Activated T-cell treated with anti-CD3 and anti-CD28 coated beads, Interleukin-2, amount 50 U/mL, for 72 hours (primary cell): ENCODE measurements at places on chromosomes 3 and 15.

DNA sequence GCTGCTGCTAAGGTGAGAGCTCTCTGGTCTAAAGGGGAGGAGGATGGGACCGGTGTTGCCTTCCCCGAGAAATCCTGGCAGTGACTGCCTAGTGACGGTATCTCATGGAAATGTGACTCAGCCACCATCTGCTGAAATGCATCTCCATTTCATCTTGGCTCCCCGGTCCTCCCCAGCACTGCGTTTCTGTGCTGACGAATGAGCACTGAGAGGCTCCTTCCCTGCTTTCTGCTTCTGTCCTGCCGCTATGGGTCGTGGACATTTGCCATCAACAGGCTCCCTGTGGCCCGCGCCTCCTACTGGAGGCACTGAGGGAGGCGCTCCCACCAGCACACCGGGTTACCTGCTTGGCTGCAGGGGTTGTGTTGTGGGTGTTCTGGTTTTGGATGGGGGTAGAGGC, 13.5 kb upstream of the SEC13 start:
- no peak for DNase-seq

- no peak for DNase-seq
Observed at GRCh38 chr3:188001093-188001492, 152.9 kb upstream of the LPP start.

DNA sequence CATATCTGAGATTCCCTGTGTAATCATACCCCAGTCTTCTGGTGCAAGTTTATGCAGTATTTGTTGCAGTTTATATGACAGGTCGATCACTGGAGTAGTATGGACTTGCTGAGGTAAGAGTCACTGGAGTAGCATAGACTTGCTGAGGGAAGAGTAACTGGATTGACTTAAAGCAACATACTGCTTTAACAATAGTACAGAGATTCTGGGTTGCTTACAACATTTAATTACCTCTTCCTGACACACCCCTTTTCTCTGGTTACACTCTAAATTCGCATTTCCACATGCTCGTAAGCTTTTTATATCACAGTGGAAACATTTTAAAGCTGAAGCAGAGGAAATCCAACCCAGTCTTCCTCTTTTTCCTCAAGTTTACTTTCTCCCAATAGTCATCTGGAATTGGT, 11.8 kb downstream of the AAGAB start:
- DNase-seq, result no peak

- no peak for DNase-seq
Observed at GRCh38 chr3:12807601-12808359, 11.3 kb downstream of the CAND2 start.

DNA sequence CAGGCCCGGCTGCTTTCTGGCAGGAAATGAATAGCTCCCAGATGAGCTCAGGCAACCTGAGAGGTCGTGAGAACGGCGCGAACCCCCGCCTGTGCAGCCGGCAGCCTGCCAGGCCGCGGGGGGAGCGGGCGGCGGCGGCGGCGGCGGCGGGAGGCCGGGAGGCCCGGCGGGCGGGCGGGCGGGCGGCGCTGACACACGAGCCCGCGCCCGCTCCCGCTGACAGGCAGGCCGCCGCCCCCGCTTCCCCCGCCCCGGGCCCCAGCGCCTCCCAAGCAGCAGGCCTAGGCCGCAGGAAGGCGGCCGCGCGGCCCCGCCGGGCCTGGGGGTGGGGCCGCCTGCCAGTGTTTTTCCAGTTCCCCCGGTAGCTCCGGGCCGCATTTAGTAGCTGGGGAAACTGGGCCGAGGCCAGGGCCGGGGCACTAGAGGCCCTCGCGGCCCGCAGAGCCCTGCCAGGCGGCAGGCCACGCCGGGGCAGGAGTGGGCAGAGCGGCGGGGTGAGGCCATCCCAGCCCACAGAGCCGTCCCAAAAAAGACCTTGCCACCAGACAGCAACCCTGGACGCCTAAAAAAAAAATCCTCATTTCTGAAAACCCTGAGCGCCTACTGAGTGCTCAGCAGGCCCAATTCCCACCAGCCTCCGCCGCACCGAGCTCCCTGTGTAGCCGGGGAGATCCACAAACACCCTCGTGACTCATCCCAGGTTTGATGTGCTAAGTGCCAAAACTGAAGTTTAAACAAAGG, 5.6 kb downstream of the HES1 start:
- DNase-seq, result peak; percentile 76
